RKO (cell line): ENCODE measurements at places on chromosomes 11 and 22.
A peak's percentile ranks its signal among the peaks of the same experiment; 100 is the strongest.

GRCh38 chr11:35012467-35013191 is 96.2 kb downstream of the PDHX start:
- DNase-seq: no peak

GRCh38 chr11:135033540-135033939 is 621.5 kb upstream of the B3GAT1 start:
- no peak for DNase-seq

GRCh38 chr11:90310210-90310609 is 87.4 kb upstream of the CHORDC1 start:
- no peak for DNase-seq

GRCh38 chr11:96658436-96658835 is 268.6 kb downstream of the JRKL start:
- peak; percentile 2 for DNase-seq

GRCh38 chr11:103272876-103273275 is 163.7 kb downstream of the DYNC2H1 start:
- no peak for DNase-seq

DNA sequence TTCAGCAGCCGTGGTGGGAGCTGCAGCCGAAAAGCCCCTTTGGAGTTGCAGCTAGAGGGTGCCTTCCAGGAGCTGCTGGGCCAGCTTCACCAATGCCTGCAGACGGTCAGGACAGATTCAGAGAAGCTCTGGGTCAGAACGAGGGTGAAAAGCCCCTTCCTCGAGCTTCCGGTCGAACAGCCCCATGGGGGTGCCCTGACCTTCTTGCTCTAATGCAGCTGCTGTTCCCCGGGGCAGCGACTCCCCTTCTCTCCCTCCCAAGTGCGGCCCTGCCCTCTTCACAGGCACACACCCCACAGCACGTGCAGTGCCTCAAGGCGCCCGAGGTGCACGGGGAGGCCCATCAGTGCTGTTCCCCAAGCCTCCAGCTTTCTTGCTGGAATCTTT is 9.6 kb upstream of the IFITM3 start:
- no peak for DNase-seq

DNA sequence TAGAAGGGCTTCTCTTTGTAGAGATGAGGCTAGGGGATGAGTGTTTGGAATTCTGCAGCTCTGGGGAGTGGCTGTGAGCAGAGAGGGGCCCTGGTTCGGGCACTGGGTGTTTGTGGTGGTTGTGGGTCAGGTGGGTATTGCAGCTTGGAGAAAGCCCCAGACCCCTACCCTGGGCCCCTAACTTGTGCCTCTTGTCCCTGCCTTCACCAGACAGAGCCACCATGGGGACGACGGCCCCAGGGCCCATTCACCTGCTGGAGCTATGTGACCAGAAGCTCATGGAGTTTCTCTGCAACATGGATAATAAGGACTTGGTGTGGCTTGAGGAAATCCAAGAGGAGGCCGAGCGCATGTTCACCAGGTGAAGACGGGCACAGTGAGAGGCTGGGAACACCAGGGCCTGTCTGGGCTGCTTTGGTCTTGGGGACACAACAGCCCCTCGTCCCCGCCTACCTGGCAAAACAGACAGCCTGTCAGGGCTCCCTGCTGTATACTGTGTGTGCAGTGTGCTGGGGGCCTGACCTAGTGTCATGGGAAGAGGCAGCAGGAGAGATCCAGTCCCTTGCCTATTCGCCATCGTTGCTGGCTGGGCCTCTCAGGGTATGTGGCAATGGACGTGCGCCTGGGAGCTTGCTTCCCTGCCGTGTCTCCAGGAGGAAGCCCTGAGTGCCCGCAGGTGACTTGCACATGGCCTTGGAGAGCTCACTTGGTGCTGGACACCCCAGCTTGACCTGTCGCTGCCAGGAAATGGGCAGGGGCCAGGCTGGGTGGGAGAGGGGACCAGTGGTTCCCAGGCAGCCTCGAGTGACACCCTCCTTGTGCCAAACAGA is 4.3 kb downstream of the INCENP start:
- no peak for DNase-seq

GRCh38 chr11:2194877-2195755 is 23.5 kb upstream of the TH start:
- DNase-seq: no peak

GRCh38 chr11:31770011-31770700 is 41.0 kb downstream of the PAX6 start:
- no peak for DNase-seq

DNA sequence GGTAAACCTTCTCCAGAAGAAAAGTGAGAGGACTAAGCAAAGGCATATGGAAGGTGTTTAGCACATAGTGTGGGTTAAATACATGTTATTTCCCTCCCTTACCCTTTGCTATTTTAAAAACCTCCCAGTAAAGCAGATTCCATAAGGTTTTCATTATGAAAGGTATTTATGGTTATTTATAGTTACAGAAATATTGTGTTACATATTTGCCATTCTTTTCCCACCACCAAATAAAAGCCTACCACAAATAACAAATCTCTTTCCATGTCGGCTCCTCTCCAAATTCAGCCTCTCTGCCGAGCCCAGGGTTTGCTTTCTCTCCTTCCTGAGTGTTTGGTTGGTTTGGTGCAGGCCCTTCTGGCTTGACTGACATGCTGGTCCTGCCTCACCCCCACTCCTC is 64.4 kb downstream of the INSC start:
- DNase-seq: no peak

- no peak for DNase-seq
Observed at GRCh38 chr11:8531982-8532381, 62.0 kb downstream of the STK33 start.

GRCh38 chr11:108938604-108939003 is 273.7 kb downstream of the DDX10 start:
- no peak for DNase-seq

DNA sequence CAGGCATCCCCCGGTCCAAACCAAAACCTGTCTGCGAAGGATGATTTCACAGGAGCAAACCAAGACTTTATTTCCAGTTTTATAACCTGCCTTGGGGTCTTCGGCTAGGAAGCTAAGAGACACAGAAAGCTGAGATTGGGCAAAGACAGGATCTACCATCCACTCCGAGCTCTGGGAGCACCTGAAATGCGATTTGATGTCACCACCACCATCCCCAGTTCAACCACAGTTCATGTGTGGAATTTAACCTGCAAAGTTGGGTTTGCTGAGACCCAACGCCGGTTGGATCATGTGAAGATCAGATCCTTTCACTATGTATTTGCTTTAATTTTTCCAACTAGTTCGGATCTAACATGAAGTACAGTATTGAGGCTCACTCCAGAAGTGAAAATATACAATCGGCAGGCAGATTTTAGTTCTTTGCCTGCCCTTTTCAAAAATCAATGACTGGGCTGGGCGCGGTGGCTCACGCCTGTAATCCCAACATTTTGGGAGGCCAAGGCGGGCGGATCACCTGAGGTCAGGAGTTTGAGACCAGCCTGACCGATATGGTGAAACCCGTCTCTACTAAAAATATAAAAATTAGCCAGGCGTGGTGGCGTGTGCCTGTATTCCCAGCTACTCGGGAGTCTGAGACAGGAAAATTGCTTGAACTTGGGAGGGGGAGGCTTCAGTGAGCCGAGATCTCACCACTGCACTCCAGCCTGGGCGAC is 1.4 kb upstream of the C11orf24 start:
- DNase-seq: no peak

DNA sequence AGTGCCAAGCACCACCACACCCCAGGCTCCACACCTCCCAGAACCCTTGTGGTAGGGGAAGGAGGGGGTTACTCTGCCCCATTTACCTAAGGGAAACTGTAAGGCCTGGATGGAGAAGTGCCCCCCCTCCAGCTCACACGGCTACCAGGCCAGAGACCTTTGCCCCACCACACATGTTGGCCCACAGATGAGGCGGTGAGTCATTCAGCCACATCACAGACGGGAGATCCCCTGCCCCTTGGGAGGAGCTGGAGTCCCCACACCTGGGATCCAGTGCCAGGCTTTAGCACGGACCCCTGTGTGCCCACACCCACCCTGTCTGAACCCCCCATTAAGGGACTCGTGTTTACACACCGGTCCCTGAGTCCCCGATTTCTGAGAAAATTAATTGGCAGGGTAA is 24.9 kb downstream of the CDKN1C start:
- DNase-seq: no peak

DNA sequence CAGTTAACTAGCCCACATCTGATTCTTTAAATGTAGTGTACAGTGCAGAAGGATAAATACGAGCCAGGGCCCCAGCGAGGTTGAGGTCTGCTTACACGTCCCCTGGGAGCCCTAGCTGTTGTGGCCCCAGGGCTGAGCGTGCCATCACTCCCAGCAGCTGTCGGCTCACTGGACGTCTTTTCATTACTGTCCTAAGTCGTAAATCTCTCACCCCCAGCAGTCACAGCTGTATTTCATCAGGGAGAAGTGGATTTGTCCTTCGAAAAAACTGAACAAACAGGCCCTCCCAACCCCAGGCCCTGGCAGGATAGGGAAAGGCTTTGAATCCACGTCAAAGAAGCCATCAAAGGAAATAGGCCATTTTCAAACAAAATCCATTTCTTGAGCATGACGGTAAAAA is 110.4 kb upstream of the CSNK2A3 start:
- no peak for DNase-seq

DNA sequence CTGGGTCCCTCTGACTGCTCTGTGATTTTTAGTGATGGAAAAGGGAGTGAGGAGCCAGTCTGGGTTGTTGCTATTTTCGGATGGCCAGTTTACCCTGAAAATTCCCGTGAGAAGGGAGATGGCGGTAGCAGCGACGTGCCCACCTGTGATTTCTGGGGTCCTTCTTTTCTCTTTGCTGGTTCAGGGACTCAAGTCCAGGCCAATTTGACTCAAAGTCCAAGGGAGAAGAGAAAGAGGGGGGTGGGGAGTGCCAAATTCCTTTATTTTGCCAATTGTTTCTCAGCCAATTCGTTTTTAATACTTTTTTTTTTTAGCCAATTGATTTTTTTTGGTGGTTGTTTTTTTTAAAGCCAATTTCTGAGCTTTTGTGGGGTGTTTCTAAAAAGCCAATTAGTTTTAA is 6.9 kb downstream of the IGF2 start:
- DNase-seq: no peak

GRCh38 chr11:99316776-99317520 is 296.2 kb downstream of the CNTN5 start:
- DNase-seq: no peak

GRCh38 chr11:26929806-26930517 is 64.0 kb upstream of the FIBIN start:
- no peak for DNase-seq

DNA sequence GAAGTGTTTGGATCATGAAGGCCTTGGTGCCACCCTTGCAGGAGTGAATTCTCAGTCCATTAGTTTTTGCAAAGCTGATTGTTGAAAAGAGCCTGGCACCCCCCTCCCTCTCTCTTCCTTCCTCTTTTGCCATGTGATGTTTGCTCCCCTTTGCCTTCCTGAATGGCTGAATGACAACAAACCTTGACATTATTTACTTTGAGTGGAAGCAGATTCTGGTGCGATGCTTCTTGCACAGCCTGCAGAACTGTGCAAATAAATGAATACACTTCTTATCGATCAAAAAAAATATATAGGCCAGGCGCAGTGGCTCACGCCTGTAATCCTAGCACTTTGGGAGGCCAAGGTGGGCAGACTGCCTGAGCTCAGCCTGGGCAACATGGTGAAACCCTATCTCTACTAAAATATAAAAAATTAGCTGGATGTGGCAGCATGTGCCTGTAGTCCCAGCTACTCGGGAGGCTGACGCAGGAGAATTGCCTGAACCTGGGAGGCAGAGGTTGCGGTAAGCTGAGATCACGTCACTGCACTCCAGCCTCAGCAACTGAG is 2.0 kb upstream of the NARS2 start:
- no peak for DNase-seq

DNA sequence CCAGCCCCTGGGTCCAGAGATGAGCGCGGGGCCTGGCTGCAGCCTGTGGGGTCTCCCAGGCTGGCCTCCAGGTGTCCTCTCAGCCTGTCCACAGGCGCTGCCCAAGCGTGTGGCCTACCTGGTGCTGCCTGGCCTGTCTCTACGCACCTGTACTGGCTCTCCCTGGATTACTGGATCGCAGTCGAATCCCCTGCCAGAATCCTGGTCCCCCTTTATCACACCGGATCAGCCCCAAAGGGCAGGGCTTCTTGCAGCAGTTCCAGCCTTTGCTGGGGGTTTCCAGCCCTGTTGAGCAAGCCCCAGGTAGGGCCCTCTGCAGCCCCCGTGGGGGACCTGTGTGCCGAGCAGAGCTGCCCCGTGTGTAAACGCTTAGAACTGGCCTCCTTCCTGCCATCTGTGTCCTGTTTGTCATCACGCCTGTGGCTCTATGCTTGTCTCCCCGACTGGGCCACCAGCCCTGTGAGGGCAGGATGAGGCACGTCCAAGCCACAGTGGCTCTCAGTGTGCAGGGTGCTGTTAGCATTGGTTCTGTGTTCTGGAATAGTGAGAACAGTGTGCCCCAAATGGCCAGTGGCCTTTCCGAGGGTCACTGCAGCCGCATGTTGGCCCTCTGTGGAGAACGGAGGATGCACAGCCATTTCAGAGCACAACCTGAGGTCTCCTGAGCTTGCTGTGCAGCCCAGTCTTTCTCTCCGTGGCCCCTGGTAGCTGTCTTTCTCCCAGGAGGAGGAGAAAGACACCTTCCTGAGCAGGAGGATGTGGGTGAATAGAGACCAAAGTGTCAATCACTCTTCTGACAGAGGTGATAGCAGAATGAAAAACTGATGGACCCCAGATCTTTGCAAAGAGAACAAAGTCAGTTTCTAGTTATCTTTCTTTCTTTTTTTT is 13.9 kb upstream of the TXNRD2 start:
- no peak for DNase-seq

- no peak for DNase-seq
Observed at GRCh38 chr11:123158033-123159003, 36.7 kb downstream of the CLMP start.

DNA sequence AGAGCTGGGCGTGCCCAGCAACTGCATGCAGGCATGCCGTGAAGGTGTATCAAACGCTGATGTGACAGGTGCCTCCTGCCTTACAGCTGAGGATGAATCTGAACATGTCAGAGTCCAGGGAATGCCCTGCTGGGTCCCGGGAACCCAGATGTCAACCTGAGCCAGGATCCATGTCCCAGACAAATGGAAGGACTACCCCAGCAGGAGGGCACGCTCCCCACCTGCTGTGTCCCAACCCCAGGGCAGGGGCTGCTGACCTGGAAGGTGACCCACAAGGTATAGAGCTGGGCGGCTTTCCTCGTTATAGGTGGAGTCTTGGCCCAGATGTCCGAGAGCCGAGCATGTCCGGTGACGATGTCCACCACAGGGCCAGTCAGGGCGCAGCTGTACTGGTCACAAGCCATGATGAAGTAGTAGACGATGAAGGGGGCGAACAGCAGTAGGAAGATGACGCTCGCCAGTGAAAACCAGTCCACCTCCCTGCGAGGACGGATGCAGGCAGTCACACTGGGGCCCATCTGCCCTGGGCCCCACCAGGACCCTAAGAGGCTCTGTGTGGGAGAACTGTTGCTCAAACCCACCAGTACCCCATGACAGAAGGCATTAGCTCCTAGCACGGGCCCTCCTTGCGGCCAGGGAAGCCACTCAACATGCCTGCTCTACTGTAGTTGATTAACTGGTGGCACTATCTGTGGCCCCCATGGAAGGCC is 4.3 kb downstream of the DHCR7 start:
- no peak for DNase-seq
